ENCODE measurements at places on chromosomes 7 and 10. TPM values are rescaled to one million over a fixed set of nuclear protein-coding genes. Genes with fewer than 3 reads are reported as not detected.

- DNase-seq, result no peak
Measured at GRCh38 chr10:107894516-107894915, 730.0 kb upstream of the SORCS1 start.

- DNase-seq, result no peak
Measured at GRCh38 chr10:52229291-52229931, 84.7 kb upstream of the DKK1 start.

Gene SHH
- not detected for total RNA-seq

Gene TAS2R41
- total RNA-seq, result not detected

All from natural killer cell treated with Interleukin-12 subunit alpha and Interleukin-12 subunit beta and Interleukin-15 and Interleukin-18, amount 100 ng/mL, for 72 hours (primary cell).